MG63 (cell line): ENCODE measurements at places on chromosomes 5 and 9. TPM values are rescaled to one million over a fixed set of nuclear protein-coding genes. Genes with fewer than 3 reads are reported as not detected.
A peak's percentile ranks its signal among the peaks of the same experiment; 100 is the strongest.

DNA sequence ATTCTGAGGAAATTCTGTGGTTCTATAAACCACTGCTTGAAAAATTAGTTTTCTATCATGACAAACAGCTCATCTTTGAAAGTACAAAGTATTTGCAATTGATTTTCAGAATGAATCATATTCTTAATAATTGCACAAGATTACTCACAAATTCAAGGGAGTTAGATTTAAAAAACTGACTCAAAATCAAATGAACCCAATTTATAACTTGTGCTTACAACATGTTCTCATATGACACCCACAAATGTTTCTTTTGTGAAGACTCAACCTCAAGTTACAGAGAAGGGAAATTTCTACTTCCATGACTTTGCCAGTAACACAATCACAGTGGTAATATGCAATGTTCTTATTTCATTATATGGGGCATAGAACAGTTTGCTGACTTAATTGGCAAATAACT is 272.0 kb upstream of the ACTBL2 start:
- DNase-seq, result no peak

DNA sequence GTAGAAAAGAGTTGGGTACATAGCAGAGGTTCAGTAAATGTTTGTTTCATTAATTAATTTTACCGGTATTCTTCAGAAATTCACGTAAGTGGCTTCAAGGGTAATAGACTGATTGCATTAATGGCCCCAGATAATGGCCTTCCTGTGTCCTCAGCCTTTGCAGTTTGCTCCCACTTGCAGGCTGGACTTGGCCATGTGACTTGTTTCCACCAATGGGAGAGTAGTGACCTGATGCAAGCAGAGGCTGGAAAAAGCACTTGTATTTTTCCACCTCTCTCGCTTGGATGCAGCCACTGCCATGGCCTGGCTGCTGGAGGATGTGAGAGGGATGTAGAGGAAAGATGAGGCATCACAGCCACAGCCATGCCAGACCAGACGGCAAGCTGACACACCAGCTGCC is 480.9 kb downstream of the CDK5RAP2 start:
- DNase-seq, result peak; percentile 5

- no peak for DNase-seq
Observed at GRCh38 chr9:130694205-130694604, 625 bp downstream of the EXOSC2 start.

DNA sequence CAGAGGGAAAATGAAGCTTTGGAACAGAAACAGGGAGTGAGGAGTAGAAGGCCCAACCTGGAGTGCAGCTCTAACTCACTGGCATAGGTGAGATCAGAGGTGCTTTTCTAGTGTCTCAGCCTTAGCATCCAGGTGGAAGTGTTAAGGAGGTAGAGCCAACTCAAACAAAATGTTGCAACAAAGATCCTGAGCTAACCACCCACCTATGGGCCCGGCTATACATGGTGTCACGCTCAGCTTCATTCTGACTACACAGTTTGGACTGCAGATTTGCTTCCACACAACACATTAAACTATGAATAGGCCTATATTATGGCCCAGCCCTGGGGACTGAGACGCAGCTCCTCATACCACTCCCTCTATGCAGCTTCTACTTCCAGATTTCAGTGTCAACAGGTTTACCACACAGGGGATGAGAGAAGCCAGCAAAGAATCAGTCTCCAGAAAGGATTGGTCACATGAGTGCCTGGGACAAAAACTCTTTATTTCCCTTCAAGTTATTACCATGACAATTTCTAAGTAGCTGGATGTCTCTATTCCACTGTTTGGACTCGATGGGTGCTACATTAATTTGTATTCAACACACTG is 9.0 kb downstream of the C5orf63 start:
- DNase-seq, result no peak

DNA sequence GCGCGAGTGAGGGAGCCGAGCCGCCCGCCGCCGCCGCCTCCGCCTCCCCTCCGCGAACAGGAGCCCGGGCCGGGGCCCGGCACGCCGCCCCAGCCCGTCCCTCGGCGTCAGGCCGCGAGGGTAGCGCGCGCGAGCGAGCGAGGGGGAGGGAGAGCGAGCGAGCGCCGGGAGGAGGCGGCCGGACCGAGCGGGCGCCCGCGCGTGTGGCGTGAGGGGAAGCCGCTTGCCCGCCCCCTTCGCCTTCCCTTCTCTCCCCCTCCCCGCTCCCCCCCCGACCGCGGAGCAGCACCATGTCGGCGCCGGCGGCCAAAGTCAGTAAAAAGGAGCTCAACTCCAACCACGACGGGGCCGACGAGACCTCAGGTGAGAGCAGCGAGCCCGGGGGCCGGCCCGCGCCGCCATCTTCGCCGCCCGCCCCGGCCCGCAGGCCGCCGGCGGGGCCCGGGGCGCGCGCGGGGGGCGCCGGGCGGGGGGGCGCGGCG is 312 bp downstream of the SET start:
- no peak for DNase-seq

The IL4 gene
- not detected in 2 replicates for total RNA-seq
